G401 (cell line): ENCODE measurements at places on chromosomes 7 and 10. TPM values are rescaled to one million over a fixed set of nuclear protein-coding genes. Genes with fewer than 3 reads are reported as not detected.

- DNase-seq: peak; percentile 54
These were observed at the start of gene SEMA4G for GRCh38 chr10:100969187-100970075. TSS of gene SEMA4G (plus strand) at chr10:100969504. CDS start at chr10:100972913, 3,409 bp downstream.

GRCh38 chr10:97508342-97508741 lies 9.6 kb downstream of the UBTD1 start:
- DNase-seq: no peak

Gene RRP12
- 35.1 and 41.4 TPM in 2 replicates for total RNA-seq

Gene ZPBP
- not detected in 2 replicates for total RNA-seq
